ENCODE measurements at places on chromosomes 11 and 22. TPM values are rescaled to one million over a fixed set of nuclear protein-coding genes. Genes with fewer than 3 reads are reported as not detected.

Gene GRK3
- total RNA-seq = 4.2 TPM

Gene PNPLA5
- total RNA-seq = not detected

Gene SMTNL1
- total RNA-seq = not detected

Gene MUC6
- total RNA-seq = not detected

Gene OTOG
- not detected for total RNA-seq

Gene FAU
- total RNA-seq = 668 TPM

Gene MMP12
- total RNA-seq = not detected

Gene MMP27
- total RNA-seq = 1.7 TPM

Gene GUCY1A2
- total RNA-seq = 0.49 TPM

Gene OR2AT4
- not detected for total RNA-seq

Gene PATE4
- total RNA-seq = not detected

Gene SEPTIN3
- 0.81 TPM for total RNA-seq

Gene CXCR5
- total RNA-seq = not detected

Gene NXPE2
- total RNA-seq = 0.42 TPM

Gene ENTHD1
- total RNA-seq = not detected

Gene FGF19
- not detected for total RNA-seq

Data from lower leg skin (tissue), 4 donors.